Femur (tissue), 1 donor: ENCODE measurements at places on chromosomes 5 and 9.

DNA sequence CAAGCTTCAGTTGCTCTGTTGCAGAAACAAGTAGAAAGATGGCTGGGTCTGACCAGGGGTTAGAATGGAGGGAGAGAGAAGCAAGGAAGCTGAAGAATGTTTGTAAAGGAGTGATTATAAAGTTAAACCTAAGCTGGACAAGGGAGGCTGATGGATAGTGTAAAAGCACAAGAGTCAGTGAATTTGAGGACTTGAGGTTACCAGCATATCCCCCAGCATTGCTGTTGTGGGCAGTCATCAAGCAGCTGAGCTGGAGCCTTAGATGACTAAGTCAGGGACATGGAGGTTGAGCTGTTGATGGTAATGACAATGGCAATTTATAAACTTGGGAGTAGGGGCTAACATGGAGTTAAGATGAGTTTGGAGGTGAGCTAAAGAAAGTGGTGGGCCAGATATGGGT lies 131.5 kb downstream of the ERCC6L2 start:
- DNase-seq = no peak

- no peak for DNase-seq
Observed at GRCh38 chr9:129368444-129368978, 190.4 kb upstream of the IER5L start.

GRCh38 chr5:169736653-169737052 lies 99.6 kb downstream of the DOCK2 start:
- no peak for DNase-seq

DNA sequence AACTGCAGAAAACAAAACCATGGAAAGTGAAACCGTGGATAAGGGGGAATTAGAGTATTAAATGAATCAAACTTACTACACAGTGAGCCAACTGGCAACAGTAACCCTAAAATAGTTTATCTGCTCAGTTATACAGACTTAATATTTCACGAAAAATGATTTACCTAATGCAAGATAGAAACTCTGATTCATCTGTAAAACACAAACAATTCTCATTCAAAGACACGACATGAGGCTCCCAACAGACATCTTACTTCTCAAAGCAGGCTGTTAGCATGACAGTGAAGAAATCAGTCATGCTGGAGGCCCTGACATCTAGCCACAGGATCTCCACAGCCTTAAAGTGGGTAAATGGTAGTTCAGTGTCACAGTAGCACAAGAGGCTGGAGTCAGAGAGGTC lies 131.2 kb downstream of the FBN2 start:
- no peak for DNase-seq

GRCh38 chr9:11755951-11756350 lies 937.2 kb upstream of the TYRP1 start:
- DNase-seq = no peak

DNA sequence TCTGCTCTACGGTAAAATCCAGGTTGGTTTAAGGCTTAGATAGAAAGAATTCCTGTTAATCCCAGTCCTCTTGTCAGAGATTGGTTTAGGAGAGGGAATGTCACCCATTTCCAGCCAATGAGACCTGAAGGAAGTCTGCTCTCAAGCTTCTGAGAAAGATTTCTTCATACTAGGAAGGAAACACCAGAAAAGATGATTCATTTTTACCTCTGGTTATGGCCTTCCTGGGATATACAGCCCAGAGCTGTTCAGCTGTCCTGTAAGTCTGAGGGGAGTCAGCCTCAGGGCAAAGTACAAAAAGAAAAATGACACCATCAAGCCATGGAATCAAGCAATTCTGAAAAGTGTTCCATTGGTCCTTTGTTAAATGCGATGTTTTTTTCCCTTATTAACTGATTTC lies 18.6 kb upstream of the CFAP95 start:
- no peak for DNase-seq

DNA sequence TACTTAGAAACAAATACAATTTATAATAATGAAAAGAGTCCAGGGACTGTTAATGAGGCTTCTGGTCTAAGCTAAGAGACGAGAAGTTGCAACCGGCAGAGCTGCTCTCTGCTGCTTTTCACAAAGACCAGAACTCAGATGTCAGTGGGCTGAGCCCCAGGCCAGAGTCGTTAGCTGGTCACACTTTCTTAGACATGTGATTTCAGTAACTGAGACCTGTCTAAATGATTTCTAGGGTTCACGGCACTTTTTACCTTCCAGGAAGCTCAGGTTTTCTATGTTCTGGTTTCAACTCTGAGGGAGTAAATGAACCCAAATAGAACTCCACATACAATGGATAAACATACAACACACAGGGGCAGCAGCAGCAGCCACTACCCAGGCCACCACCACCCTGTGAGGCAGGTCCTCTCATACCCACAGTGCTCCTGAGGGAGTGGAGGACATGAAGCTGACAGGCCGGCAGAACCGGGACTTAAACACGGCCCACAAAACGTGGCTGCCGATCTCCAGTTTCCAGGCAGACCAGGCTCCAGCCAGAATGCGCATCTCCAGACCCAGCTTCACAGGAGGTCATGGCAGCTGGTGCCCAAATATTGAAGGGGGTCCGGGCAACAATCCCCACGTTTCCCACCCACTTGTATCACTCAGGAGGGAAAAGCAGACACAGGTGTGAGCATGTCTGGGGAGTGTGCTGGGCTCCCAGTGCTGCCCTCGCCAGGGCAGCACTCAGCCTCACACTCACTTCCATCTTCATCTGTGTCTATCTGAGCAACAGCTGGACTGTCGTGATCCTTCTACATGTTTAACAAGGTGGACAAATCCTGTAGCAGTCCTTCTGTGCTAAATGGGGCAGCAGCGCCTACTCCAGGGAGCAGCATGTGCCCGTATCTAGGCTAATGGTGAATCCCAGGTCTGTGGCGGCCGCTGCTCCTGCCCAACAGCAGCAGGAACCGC lies 38.8 kb downstream of the IARS1 start:
- DNase-seq = no peak

GRCh38 chr9:89732295-89732938 lies 127.6 kb downstream of the GADD45G start:
- no peak for DNase-seq

DNA sequence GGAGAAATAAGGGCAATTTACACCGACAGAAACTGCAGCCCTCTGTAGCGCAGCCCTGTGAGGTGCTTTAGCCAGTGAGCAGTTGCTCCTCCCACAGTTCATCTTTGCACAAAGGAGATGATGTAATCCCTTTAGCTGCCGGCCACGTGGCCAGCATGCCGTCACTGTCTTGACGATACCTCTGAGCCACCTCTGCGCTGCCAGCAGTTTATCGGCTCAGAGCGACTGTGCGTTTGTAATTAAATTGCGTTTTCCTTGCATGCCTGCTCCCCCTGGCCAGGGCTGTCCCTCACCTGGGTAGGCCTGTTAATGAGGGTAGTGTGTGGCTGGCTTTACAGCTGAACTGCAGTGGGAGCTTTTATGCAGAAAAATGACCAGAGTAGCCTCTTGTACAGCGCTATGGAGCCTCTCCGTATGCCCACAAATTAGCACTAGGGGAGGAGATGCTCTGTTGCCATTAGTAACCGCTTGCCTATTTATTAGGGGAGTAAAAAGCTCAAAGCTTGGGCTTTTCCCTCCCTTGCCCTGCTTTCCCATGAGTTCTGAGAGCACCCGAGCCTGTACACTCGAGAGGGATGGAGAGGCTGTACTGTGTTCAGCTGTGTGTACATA lies 107.0 kb downstream of the TRIO start:
- DNase-seq = peak; percentile 88

DNA sequence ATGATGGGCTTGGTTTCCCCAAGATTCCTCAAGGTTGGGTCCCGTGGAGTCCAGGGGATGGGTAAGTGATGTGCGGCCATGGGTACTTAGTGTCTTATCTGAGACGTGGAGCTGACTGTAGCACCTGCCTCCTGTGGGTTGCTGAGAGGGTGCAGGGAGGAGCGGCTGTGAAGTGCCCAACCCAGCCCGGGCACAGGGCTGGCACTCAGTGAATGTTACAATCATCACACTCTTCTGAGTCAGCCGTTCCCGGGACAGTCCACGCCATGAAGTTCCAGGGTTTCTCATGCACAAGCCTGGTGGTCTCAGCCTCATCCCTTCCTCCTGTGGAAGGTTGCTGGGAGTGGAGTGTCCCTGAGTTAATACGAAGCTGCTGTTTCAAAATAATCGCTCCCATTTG lies 29.1 kb downstream of the NTNG2 start:
- DNase-seq = no peak

GRCh38 chr9:87147839-87148238 lies 200.5 kb upstream of the GAS1 start:
- DNase-seq = no peak

GRCh38 chr5:6727231-6727630 lies 14.0 kb downstream of the TENT4A start:
- no peak for DNase-seq

- DNase-seq = no peak
Observed at GRCh38 chr9:27471789-27472188, 52.3 kb upstream of the IFNK start.

DNA sequence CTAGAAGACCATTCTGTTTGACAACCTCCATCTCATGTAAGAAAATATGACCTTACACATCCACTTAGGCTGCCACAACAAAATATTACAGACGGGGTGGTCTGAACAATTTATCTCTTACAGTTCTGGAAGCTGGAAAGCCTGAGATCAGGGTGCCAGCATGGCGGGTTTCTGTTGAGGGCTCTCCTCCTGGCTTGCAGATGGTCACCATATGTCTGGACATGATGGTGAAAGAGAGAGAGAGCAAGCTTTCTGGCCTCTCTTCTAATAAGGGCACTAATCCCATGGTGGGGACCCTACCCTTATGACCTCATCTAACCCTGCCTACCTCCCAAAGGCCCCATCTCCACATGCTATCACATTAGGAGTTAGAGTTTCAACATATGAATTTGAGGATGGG lies 66.0 kb downstream of the AMBP start:
- no peak for DNase-seq

GRCh38 chr5:149807176-149807575 lies 77.1 kb downstream of the PPARGC1B start:
- no peak for DNase-seq

DNA sequence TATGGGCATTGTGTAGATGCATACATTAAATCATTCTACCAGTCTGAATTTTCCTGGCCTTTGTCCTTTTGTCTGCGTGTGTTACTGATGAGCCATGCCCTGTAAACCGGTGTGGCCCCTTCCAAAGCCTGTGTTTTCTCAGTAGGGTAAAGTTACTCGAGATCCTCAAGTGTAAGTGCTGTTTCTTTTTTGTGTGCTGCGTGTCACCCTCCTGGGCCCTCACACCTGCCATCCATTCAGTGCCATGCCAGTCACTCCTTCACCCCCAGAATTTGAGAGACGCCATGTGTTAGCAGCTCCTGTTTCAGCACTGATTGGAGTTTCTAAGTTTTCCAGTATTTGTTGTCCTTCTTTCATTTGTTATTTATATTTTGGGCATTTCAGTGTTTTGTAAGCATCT lies 288.2 kb downstream of the FANCC start:
- no peak for DNase-seq

GRCh38 chr5:9547122-9547947 lies 1.5 kb upstream of the SEMA5A start:
- DNase-seq = peak; percentile 83

DNA sequence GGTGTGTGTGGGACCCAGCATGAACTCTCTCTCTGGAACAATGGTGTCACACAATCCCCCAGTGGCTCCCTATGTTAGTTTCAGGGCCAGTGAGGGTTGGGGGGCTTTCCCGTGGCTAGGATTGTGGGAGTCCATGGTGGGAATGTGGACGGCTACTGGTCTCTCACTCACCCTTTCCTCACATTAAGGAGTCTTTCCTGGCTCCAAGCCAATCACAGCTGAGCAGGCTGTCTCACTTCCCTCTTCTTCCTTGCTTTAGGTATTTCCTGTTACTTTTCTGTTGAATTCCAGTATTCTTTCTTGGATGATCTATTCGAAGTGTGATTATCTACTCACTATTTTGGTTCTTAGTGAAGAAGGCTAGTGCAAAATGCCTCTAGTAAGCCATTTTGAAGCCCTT lies 324.4 kb upstream of the MPDZ start:
- DNase-seq = no peak

DNA sequence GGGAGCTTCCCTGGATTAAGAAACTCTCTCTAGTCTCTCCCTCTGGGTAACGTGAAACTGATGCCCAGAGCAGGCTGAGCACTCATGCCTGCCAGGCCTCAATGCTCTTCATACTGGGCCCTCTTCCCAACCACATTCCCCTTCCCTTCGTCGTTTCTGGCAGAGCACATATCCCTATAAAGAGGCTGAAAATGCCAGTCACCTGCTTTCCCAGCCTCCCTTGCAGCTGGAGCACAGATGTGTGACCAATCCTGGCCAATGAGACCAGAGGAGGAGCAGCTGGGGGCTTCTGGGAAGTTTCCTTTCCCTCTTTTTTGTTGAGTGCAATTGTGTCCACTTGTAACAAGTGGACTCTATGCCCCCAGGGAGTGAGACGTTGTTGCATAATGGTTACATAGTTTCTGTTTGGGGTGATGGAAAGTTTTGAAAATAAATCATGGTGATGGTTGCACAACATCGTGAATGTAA lies 30.2 kb upstream of the SMIM23 start:
- no peak for DNase-seq

- no peak for DNase-seq
Observed at GRCh38 chr5:148711961-148712360, 57.6 kb upstream of the HTR4 start.

DNA sequence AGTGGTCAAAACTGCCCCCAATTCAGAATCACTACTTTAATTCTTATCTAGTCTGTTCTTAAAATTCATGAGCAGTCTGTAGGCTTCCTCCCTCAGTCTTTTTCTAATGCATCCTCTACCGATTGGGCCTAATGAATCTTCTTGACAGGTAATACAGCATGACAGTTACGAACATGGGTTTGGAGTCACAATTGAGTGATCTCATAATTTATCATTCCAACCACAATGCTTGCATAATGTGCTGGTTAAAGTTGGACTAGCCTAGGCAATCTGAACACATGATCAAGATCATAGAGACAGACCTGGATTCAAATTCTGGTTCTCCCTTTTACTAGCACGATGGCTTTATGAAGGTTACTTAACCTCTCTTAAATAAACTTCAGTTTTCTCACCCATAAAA lies 33.1 kb upstream of the SETD9 start:
- DNase-seq = no peak

- no peak for DNase-seq
Observed at GRCh38 chr5:93044859-93045666, 536.0 kb downstream of the NR2F1-AS1 start.

GRCh38 chr5:90940227-90940995 lies 381.8 kb downstream of the ADGRV1 start:
- DNase-seq = peak; percentile 58
